ENCODE measurements at places on chromosomes 5 and 9. TPM values are rescaled to one million over a fixed set of nuclear protein-coding genes. Genes with fewer than 3 reads are reported as not detected.

DNA sequence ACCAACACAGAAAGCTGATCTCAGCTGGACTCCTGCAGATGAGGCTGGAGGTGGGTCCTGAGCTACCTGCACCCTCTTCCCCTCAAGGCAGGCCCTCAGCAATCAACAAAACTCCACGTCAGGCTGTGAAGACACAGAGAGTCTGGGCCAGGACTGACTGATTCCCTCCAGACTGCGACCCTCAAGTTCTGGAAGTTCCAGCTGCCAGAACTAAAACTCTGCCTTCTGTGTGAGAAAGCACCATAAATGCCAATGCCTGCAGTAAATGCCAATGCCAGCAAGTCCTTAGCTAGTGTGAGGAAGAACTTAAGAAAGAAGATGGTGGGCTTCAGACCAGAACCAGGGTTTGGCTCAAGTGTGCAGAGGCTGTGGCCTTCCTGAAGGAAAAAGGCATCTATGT lies 42.5 kb upstream of the GABBR2 start:
- no peak for DNase-seq

DNA sequence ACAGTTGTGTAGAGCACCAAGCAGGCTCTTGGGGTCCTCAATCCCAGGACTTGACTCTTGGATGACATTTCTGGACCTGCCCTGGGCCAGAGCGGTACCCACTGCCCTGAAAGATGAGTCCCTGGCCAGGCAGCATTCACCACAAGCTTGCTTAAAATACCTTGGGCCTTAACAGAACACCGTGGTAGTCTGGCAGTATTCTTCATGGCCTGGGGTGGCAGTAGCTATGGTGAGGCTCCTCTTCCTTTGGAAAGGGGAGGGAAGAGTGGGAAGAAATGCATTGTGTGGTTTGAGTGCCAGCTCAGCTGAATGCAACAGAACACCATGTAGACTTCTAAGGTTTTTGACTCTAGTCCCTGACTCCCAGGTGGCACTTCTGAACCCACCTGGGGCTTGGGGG lies 29.4 kb upstream of the IRGM start:
- DNase-seq: no peak

SPIN1 gene
- total RNA-seq: 84.7 TPM

DNA sequence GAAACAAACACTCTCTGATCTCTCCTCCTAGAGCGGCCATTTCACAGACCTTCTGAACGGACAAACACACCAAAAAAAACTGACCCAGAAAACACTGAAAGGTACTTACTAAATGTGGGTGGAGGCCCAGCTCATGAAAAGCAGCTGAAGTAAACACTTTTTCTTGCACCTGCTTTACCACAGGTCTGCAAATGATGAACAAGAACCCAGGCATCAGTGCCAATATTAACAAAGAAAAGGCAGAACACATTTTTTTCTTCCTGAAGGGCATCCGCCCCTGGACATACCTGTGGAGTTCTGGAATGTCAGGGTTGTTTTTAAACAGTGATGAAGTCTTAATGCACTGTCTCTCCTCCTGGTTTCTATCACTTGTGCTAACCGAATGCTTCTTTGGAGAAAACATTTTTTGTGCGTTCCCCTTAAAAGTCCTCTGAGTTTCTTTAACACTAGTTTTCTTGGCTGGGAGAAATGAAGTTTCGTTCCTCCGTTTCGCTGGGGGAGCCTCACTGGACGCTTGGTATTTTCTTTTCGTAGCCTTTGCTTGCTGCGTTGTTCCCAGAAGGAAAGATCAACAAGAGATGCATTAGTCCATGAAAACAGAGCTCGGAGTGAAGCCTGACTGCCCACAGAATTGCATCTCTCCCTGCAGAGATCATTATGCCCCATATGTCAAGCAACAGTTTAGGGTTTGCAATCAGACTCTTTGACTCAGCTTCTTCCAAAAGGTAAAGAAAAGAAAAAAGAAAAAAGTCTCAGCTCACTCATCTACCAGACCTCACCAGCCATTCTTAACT lies 7.4 kb downstream of the DDX31 start:
- DNase-seq: no peak

SIGMAR1 gene
- total RNA-seq: 26.1 TPM
